ENCODE measurements at places on chromosomes 2 and 18.

- DNase-seq, result no peak
These were observed 276.4 kb downstream of the CDCA7 start for GRCh38 chr2:173631127-173631460.

GRCh38 chr2:151843691-151844061 lies 15.5 kb upstream of the ARL5A start:
- no peak for DNase-seq

GRCh38 chr2:237458519-237458918 lies 28.5 kb upstream of the MLPH start:
- no peak for DNase-seq

DNA sequence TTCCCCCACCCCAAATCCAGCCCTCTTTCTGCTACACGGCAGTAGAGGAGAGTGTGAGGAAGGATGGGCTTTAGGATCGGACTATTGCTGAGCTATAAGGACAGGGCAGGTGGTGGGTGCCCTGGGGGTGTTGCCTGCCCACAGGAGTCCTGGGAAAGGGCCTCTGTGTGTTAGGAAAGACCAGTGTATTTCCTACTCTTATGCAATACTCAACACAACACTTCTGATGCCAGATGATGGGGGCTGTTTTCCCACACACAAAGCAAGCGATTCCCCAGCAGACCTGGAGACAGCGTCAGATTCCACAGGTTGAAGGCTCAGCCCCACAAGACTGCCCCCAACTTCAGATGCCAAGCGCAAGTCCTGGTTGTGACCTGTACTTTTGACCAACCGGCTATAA lies 91.0 kb upstream of the LCLAT1 start:
- no peak for DNase-seq

DNA sequence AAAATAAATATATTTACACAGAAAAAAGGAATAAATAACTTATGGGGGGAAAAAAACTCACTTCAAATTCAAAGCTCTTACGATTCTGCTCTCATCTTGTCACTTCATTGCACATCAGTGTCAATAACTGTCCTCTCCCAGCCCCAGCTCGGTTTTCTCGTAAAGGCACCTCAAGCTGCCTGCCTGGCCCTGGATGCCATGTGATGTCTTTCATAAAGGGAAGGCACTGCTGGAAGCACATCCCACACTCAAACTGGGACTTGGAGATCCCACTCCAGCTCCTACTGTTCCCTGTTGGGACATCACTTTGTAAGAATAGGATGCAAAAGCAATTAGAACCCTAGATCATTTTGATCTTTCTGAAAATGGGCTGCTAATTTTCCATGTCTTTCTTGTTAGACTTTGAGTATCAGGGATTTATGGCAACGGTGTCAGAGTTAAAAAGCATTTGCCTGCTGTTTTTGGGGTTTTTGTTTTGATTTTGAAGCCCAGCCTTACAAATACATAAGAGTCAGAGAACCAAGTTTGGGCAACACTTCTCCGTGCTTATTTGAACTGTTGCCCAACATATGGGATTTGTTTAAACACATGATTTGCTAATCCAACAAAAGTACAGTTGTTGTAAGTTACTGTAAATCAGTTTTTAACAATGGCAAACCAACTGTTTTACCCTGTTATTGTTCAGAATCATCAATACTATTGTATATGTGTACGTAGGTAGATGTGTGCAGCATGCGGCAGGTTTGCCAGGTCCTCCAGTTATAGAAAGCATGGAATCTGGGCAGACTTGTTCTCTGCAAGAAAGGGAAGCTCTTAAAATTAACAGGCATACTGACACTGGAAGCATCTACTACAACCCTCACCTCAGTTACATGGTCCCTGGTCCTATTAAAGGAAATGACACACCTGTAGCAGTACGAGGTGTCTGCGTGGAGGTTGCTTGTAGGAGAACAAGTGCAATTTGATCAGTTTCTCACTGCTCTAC lies 20.6 kb downstream of the SERTAD2 start:
- no peak for DNase-seq

DNA sequence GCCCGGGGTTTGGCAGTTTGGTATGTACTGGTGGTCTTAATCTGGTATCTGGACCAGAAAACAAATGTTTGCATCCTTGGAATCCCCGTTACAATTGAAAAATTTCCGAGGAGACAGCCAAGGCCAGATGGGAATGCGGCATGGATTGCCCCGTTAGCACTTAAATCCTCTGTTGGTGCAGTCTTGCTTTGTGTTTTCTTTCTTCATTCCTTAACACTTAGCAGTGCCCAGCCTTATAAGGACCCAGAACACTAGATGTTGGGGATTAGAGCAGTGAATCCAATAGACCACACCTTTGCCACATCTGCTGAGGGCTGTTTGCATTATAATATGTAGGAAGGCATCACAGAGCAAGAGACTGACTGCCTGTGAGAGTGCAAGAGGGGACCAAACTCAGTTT lies 12.8 kb upstream of the ZNF532 start:
- DNase-seq, result no peak

- no peak for DNase-seq
These were observed 603.8 kb downstream of the PLCL1 start for GRCh38 chr2:198408171-198408570.

Measured in epithelial cell of prostate (primary cell).